Pancreas (tissue), 10 donors: ENCODE measurements at places on chromosomes 1 and 21. TPM values are rescaled to one million over a fixed set of nuclear protein-coding genes. Genes with fewer than 3 reads are reported as not detected.

- no peak for DNase-seq
Measured at GRCh38 chr21:28554660-28555475, 437.8 kb downstream of the LTN1 start.

OR2C3 gene
- polyA plus RNA-seq = not detected

ELAPOR1 gene
- 46.9 TPM for polyA plus RNA-seq

DNA sequence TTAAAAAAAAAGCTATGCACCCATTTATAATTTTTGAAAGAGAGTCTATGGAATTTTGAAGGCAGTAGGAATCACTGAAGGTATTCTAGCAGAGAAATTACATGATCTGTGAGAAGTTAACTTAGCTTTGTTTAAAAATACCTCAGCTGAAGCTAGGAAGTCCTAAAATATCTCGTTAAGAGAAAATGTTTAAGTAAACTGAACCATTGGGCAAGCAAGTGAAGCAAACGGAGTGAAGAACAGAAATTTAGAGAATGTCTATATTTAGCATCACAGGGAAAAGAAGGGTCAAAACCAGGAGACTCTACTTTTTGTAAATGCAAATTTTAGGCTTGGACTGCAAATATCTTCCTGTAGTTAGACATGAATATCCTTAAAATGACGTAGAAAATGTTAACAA, 230.8 kb downstream of the HMCN1 start:
- DNase-seq = no peak

AKNAD1 gene
- polyA plus RNA-seq = not detected

- DNase-seq = no peak
Measured at GRCh38 chr1:110187139-110187890, 22.8 kb upstream of the KCNC4 start.

DNA sequence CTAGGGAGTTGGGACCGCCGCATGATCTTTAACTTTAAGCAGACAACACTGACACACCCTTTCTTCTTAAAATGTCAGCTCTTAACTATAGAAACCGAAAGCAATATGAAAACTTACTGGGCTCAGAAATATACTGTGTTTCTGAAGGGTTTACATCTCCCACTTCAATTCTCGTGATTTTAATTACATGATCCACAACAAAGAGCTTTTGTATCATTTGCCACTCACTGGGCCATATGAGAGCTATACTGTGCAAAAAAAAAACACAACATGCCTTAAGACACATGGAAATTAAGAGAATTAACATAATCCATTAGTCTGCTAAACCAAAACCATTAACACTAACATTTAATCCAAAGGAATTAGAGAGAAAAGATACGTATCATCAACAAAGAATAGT, 35.0 kb upstream of the RAP1GAP start:
- DNase-seq = no peak

DNA sequence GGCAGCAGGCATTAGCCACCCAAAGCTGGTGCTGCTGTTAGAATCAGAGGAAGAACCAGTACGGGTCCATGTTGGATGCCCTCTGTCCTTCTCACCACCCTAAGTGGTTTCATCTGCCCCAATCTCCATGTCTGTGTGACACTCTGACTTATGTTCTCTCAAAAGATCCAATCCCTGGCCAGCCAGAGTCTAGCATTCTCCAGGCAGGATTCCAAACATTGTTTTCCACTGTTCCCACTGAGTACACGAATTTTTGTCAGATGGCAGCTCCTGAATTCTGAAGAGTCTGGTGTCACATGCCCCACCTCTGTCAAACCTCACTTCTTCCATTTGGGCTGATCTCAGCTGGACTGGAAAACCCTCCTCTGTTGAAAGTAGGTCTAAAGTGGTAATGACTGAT, 166.0 kb downstream of the DISC1 start:
- DNase-seq = no peak
